ENCODE measurements at places on chromosomes 12 and 14.

- DNase-seq = no peak
Measured at GRCh38 chr14:77409131-77409533, 14.2 kb downstream of the NOXRED1 start.

DNA sequence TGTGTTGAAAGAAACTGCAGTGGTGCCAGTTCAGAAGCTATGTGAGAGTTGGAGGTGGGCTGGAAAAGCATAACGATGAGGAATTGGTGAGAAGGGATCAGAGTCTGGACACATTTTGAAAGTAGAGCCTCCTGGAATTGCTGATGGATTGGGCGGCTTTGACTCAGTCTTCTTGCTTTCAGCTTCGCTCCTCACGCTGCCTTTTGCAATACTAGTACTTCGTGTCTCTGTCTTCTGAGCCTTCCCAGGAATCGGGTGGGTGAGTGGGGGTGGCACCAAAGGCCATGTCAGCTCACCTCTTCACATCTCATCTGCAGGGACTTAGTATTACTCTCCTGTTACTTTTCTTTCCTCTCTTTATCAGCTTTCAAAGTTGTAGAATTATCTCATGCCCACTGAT, 101.6 kb upstream of the RFX4 start:
- no peak for DNase-seq

GRCh38 chr14:60311417-60311816, 62.4 kb downstream of the PPM1A start:
- DNase-seq = no peak

DNA sequence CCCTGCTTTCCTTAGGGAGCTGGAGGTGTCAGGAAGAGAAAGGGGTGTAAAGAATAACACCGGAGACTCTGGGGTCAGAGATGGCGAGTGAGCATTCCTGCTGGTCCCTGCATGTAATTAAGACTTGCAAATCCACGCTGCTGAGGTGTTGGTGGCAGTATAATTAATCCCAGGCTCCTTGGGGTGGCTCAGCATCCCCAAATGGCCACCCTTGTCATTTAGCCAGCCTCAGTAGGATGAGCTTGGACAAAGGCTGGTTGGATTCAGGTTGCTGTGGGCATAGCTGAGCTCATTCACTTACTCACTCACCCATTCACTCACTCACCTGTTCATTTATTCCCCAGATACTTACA, 174.4 kb upstream of the RPH3A start:
- DNase-seq = no peak

All from omental fat pad (tissue), 4 donors.